ENCODE measurements at places on chromosomes 2 and 18. TPM values are rescaled to one million over a fixed set of nuclear protein-coding genes. Genes with fewer than 3 reads are reported as not detected.

SRD5A2 gene
- total RNA-seq = not detected

RAB27B gene
- not detected for total RNA-seq

DGKD gene
- 20.6 TPM for total RNA-seq

- no peak for DNase-seq
These were observed 122.6 kb upstream of the DNAJC10 start for GRCh38 chr2:182593394-182593975.

DNA sequence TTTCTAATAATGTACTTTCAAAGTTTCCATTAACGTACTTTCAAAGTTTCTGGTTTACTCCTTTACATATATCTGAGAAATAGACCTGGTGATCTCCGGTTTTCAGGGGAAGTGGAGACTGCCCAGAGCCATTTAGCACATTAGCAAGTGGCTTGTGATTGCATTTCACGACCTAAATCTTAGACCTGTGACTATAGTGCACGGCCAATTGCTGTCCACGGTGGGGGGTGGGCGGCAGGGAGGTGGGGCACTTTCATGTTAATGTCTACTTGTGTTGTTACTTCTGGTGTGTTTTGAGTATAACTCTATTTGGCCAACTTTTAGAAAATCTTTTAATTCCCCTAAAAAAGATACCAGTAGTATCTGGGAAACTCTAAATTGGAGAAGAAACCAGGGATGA is 11.3 kb downstream of the GATA6 start:
- no peak for DNase-seq

DNA sequence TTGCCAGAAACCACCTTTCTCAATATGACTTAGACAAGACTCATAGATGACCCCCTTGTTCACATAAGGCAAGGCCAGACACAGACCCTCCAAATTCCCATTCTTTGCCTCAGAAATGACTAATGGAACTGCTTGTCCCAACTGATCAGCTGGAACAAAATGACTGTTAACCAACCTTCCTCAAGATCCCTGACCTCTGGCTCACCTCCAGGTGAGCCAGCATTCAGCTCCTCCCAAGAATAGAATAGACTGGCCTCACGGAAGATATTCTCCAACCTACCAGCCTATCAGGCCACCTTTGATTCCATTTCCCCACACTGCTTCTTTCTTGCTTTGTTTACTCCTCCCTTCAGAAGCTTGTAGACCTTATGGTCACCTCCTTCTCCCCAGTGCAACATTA is 195.7 kb upstream of the VWC2L start:
- no peak for DNase-seq

DNA sequence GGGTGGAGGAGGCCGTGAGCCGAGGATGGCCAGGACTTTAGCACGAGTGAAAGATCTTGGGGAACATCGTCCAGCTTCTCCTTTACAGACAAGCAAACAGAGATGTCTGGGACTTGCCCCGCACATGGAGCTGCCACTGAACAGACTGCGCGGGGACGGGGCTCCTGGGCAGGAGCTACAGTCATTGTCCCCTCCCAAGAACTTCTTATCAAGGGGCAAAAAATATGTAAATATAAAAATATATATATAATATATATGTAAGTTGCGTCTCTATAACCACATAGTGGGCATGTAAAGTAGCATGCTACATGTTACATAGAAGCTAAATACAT is 245.0 kb upstream of the SALL3 start:
- no peak for DNase-seq

GRCh38 chr18:41370740-41371139 is 584.3 kb upstream of the PIK3C3 start:
- no peak for DNase-seq

DNA sequence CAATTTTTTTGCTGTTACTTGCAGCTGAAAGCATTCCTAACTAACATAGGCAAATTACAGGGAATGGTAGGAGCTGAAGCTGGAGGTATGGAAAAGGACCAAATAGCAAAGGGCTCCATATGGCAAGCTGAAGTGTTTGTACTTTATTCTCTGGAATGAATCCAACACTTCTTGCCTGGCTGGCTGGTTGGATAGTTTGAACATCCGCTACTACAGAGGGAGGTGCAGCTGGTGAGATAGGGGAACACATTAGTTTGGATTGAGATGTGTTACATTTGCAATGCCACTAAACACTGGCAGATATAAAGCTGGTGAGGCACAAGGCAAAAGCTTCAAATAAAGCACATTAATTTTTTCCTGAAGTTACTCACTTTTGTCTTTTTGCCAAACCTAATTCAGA is 291.5 kb downstream of the SP3 start:
- DNase-seq = no peak

- DNase-seq = no peak
These were observed 1146.9 kb upstream of the NRXN1 start for GRCh38 chr2:52178845-52179244.

GRCh38 chr18:37712776-37713175 is 147.2 kb upstream of the CELF4 start:
- DNase-seq = no peak

- no peak for DNase-seq
These were observed 1418.9 kb downstream of the LRP1B start for GRCh38 chr2:140711867-140712266.

Data from HepG2 (cell line).